ENCODE measurements at places on chromosomes 3 and 15. TPM values are rescaled to one million over a fixed set of nuclear protein-coding genes. Genes with fewer than 3 reads are reported as not detected.
A peak's percentile ranks its signal among the peaks of the same experiment; 100 is the strongest.

The LRRC2 gene
- not detected for total RNA-seq

The IL20RB gene
- total RNA-seq: 1.5 TPM

The ADAMTS7 gene
- 0.47 TPM for total RNA-seq

The CDCP1 gene
- 1.2 TPM for total RNA-seq

The RAF1 gene
- 91.6 TPM for total RNA-seq

DNA sequence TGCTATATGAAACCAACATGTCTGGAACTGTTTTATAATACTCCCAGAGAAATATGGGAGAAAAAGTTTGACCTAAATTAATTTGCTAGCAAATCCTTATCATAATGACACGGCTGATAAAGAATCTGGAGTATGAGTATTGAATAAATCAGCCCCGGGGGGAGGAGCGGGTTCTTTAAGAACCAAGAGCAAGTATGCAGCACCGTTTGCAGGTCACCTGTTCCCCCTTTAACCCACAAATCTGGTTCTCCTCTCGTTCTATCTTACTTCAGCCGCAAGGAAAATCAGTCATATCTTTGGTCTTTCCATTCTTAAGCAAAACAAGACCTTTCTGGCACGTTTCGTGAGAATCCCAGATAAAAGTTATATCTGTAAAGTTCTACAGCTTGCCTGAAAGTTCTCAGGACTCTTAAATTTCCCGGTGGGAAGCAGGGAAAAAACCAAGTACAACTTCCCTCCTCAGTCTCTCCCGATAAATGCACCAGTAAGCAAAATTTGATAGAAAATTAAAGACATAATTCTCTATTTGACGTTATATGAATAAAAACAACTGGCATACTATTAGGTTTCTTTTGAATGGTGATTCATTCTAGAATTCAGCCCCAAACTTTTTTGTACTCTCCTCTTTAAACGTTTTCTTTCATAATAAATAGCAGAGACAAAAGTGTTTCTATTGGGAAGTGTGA lies 348.6 kb downstream of the ZBBX start:
- H3K27ac ChIP-seq: no peak overlapping the region
- no peak for DNase-seq
- no peak overlapping the region for H3K4me3 ChIP-seq
- no peaks in the 10 kb centered on the region for H3K4me1 ChIP-seq
- no peaks in the 10 kb centered on the region for H3K36me3 ChIP-seq
- no peaks in the 10 kb centered on the region for H3K27me3 ChIP-seq

- peaks cover 34% of the 10 kb centered on the region for H3K4me1 ChIP-seq
- peak; percentile 87 for DNase-seq
- H3K4me3 ChIP-seq: peak within 1 kb of the TSS; percentile 95
- H3K36me3 ChIP-seq: peaks cover 21% of the 10 kb centered on the region
- no peaks in the 10 kb centered on the region for H3K27me3 ChIP-seq
- peak within 1 kb of the TSS; percentile 87 for H3K27ac ChIP-seq
Observed at GRCh38 chr3:38496131-38496910, at the start of gene EXOG. Gene EXOG, plus strand, starts transcription at chr3:38496340. Its CDS starts 28 bp downstream, at chr3:38496368.

- no peak overlapping the region for H3K4me3 ChIP-seq
- no peaks in the 10 kb centered on the region for H3K36me3 ChIP-seq
- no peaks in the 10 kb centered on the region for H3K4me1 ChIP-seq
- H3K27ac ChIP-seq: no peak overlapping the region
Observed at GRCh38 chr3:193388361-193388760, 9.8 kb upstream of the ATP13A5 start.

DNA sequence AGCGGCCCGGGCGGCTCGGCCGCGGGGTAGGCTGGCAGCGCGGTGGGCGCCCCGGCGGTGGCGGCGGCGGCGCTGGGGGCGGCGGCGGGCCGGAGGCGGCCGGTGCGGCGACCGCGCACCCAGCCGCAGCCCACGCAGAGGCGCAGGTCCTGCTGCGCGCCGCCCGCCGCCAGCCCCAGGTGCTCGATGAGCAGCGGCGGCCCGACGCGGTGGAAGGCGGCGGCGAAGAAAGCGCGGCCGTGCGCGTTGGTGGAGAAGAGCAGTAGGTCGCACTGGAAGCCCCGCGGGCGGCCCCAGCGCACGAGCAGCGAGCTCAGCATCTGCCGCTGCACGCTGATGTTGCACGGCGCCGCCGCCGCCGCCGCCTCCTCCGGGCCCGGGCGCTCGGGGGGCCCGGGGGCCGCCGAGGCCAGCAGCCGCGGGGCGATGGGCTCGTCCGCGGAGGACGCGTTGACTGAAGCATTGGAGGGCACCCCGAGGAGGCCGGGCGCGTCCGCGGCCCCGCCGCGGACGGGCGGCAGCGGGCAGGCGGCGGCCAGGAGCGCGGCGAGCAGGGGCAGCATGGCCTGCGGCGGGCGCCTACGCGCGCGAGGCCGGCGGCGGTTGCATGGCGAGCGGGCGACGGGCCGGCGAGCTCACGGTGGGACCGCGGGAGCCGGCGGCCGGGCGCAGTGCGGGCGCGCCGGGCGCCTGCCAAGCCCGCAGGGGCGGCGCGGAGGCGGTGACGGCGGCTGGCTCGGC lies 452 bp downstream of the TMEM158 start:
- peaks cover 74% of the 10 kb centered on the region for H3K27me3 ChIP-seq
- no peak overlapping the region for H3K4me3 ChIP-seq
- no peak overlapping the region for H3K27ac ChIP-seq
- H3K4me1 ChIP-seq: peaks cover 17% of the 10 kb centered on the region

- H3K4me1 ChIP-seq: no peaks in the 10 kb centered on the region
- H3K27me3 ChIP-seq: no peaks in the 10 kb centered on the region
- no peak overlapping the region for H3K27ac ChIP-seq
Observed at GRCh38 chr3:159637883-159638542, 350.6 kb upstream of the IL12A start.

- H3K27me3 ChIP-seq: peaks cover 19% of the 10 kb centered on the region
- H3K4me3 ChIP-seq: no peak overlapping the region
- peaks cover 29% of the 10 kb centered on the region for H3K4me1 ChIP-seq
- no peak for DNase-seq
- no peak overlapping the region for H3K27ac ChIP-seq
- H3K36me3 ChIP-seq: peaks cover 9% of the 10 kb centered on the region
Observed at GRCh38 chr15:95267481-95267880, 1036.1 kb downstream of the MCTP2 start.

GRCh38 chr3:114566767-114567166 lies 272.9 kb downstream of the TIGIT start:
- no peaks in the 10 kb centered on the region for H3K4me1 ChIP-seq
- no peak overlapping the region for H3K27ac ChIP-seq
- no peaks in the 10 kb centered on the region for H3K36me3 ChIP-seq
- no peaks in the 10 kb centered on the region for H3K27me3 ChIP-seq
- DNase-seq: no peak

- no peak overlapping the region for H3K4me3 ChIP-seq
- no peaks in the 10 kb centered on the region for H3K4me1 ChIP-seq
- no peak overlapping the region for H3K27ac ChIP-seq
- H3K36me3 ChIP-seq: no peaks in the 10 kb centered on the region
- no peaks in the 10 kb centered on the region for H3K27me3 ChIP-seq
Observed at GRCh38 chr3:60729056-60729455, 522.2 kb downstream of the FHIT start.

Measured in activated T-helper 1 cell treated with anti-CD3 and anti-CD28 coated beads, Interleukin-12 subunit alpha, Interleukin-12 subunit beta, Interleukin-2, Interleukin-4 antibody, amounts not matched to agents 30 ng/mL and 10 ng/mL and 1 ng/mL, durations not matched to agents 14 hours and 24 hours and 36 hours (primary cell).